ENCODE measurements at places on chromosomes 2 and 18. TPM values are rescaled to one million over a fixed set of nuclear protein-coding genes. Genes with fewer than 3 reads are reported as not detected.

- no peak for DNase-seq
These were observed 93.6 kb downstream of the GYPC start for GRCh38 chr2:126749537-126749936.

DNA sequence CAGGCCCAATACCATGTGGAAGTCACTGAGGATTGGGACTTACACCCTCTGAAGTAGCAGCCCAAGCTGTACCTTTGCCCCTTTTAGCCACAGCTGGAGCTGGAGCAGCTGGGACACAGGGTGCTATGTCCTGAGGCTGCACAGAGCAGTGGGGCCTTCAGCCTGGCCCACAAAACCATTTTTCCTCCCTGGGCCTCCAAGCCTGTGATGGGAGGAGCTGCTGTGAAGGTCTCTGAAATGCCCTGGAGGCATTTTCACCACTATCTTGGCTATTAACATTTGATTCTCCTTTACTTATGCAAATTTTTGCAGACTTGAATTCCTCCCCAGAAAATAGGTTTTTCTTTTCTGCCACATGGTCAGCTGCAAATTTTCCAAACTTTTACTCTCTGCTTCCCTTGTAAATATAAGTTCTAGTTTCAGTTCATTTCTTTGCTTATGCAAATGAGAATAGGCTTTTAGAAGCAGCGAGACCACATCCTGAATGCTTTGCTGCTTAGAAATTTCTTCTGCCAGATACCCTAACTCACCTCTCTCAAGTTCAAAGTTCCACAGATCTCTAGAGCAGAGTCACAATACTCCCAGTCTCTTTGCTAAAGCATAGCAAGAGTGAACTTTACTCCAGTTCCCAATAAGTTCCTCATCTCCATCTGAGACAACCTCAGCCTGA lies 213.8 kb upstream of the MGAT5 start:
- DNase-seq = no peak

DNA sequence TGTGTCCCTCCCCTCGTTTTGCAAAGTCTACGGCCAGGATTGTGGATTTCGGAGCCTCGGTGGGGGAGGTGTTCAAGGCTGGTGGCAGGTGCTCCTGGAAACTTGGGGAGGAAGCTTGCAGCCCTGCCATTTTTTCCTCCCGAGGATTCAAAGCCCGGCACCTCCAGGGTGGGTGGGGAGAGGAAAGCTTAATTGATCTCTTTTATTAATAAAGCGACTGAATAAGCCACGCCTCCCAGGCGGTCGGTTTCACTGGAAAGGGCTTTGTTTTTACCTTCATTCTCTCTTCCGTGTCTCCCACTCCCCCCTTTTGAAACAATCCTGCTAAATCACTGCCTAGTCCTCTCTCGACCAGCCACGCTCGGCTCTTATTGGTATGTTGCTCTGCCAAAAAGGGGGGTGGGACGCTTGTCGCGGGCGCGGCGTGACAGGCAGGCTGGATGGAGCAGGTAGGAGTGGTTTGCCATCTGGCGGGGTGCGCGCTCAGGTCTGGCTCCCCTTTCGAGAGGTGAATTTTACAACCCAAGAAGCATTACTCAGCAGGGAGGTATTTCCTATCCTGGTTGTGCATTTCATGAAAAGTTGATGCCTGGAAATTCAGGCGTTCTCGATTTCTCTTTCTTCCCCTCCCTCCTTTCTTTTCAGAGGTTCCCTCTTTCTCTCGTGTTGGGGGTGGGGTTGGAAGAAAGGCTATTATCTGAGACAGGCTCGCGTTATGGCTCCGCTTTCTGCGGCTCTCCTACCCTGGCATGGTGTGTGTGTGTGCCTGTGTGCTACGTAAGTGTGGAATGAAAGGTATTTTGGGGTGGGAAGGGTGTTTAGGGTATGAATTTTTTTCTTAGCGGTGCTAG lies 1.4 kb downstream of the NEDD4L start:
- DNase-seq = peak; percentile 82

DNA sequence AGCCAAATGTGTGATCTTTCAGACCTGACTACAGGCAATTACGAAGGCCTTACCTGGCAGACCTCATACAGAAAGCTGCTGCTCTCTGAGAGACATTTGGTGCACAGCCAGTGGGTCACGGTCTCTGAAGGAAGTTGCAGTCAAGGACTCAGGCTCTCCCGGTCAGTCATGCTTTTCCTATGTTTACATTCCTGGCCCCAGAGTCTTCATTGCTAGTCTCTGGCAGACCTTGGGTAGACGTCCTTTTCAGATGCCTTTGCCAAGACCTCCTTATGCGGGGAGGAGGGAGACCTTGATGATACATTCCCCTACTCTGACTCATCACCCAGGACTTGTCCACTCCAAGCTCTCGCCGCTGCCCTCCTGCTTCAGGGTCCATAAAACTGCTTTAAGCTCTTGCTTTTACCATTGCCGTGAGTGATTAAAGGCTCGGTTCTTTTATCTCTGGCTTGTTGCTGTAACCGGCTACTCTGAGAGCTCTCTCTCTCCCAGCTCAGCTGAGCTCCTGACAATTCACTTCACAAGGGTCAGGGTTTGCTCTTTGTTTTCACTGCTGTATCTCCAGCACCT lies 62.0 kb upstream of the SLC35F5 start:
- DNase-seq = peak; percentile 41

- peak; percentile 28 for DNase-seq
These were observed 227.0 kb upstream of the SMAD7 start for GRCh38 chr18:49177812-49178211.

GRCh38 chr2:11213090-11213638 lies 57.9 kb downstream of the SLC66A3 start:
- no peak for DNase-seq

GRCh38 chr2:12176623-12177454 lies 430.4 kb downstream of the LPIN1 start:
- peak; percentile 29 for DNase-seq

DES gene
- not detected for total RNA-seq

HES6 gene
- total RNA-seq = 3.2 TPM

GREB1L gene
- 5.3 TPM for total RNA-seq

CFAP221 gene
- not detected for total RNA-seq

ANKRD30BL gene
- total RNA-seq = not detected

GAD1 gene
- total RNA-seq = 1.4 TPM

All from foreskin keratinocyte (primary cell).